Left kidney (tissue), 8 donors: ENCODE measurements at places on chromosomes 5 and 9. TPM values are rescaled to one million over a fixed set of nuclear protein-coding genes. Genes with fewer than 3 reads are reported as not detected.

The DRD1 gene
- not detected for polyA plus RNA-seq

The CA9 gene
- polyA plus RNA-seq, result 0.58 TPM

The GCNT4 gene
- polyA plus RNA-seq, result 18.3 TPM

DNA sequence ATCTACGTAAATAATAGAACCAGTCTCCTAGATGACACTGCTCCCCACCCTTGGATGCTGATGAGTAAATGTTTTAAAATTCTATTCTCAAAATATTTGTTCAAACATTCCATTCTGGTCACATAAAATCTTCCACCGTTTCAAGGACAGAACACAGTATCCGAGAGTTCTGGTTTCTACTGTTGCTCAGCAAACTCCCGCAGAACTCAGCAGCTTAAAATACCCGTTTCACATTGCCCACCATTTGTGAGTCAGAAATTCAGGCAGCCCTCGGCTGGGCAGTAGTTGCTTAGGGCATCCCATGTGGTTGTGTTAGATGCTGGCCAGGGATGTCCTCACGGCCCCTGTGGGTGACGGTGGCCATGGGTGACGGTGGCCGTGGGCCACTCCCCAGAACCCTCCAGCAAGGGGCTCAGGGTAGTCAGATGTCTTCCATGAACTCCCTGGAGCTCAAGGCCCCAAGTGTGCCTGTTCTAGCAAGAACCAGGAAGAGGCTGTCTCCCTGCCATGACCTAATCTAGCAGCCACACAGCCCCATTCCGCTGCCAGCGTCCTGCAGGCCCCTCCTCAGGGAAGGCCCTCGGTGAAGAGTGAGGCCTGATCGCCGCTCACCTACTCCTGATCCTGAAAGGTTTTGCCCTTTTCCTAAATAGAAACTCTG lies 17.4 kb downstream of the MGAT1 start:
- no peak for DNase-seq

- DNase-seq, result no peak
These were observed 377.0 kb upstream of the RIOK2 start for GRCh38 chr5:97559827-97560598.

DNA sequence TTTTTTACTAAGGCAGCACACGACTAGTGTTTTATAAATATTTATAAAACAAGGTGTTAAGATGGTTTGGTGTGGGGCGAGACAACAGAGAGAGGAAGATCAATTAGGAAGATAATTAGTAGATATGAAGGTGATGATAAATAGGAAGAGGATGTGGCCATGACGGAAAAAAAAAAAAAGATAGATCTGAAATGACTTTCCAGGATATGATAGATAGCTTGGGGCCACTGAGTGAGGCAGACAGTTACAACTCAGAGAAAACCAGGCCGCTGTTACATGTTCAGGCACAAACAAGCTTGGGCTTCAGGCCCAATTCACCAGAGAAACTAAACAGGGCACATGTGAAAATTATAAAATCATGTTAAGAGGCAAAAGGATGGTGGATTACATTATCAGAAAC lies 43.2 kb downstream of the KIAA0825 start:
- no peak for DNase-seq

DNA sequence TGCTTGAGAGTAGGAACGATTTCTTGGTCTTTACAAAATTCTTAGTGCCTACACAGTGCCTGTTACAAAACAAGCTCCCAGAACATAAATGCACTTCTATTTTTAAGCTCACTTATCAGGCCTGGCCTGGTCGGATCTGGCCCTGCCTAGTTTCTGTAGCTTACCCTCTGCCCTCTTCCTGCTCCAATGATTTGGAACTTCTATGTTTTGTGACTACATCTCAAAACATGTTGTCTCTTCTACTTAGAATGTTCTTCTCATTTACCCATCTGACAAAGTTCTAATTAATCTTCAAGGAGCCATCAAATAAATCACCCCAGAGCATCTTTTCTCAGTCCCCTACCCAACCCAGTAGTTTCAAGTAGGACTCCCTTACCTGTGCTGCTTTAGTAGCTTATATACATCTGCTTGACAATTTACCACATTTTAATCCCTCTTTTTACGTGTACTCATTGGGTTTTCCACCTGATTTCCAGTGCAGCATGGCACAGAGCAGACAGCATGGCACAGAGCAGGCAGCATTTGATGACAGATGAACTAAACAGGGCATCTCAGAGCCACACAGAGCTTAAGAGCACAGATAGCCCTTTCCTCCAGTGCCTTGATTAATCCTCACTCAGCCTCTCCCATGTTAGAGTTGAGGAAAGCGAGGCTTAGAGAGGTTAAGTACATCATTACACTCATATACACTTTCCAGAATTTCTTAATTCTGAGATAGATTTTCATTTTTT lies 171.9 kb downstream of the MAPKAP1 start:
- no peak for DNase-seq

- no peak for DNase-seq
These were observed 41.8 kb upstream of the HRH2 start for GRCh38 chr5:175616083-175616482.

DNA sequence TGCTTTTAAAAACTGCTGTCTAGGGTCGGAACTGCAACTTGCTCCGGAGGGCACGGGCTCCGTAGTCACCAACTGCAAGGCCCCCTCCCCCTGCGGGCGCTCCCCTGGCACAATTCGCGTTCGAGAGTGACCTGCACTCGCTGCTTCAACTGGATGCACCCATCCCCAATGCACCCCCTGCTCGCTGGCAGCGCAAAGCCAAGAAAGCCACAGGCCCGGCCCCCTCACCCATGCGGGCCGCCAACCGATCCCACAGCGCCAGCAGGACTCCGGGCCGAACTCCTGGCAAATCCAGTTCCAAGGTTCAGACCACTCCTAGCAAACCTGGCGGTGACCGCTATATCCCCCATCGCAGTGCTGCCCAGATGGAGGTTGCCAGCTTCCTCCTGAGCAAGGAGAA lies 64.2 kb upstream of the GAS1 start:
- DNase-seq, result no peak

GRCh38 chr5:131977212-131977604 lies 31.7 kb upstream of the MEIKIN start:
- no peak for DNase-seq

DNA sequence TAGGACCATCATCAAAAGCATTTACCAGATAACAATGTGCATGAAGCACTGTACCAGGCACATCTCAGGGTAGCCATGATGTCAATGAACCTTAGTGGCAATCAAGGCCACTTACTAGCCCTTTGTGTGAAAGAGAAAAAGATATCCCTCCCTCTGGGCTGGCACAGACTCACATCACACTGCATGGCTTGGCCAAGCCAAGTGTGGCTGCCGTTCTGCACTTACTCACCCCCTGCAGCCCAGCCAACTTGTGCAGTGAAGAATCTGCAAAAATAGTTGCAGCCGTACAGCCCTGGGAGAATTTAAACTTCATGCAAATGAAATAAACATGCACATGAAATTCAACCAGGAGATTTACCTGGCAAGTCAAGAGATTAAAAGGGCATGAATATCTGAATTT lies 333.5 kb downstream of the DEPDC1B start:
- no peak for DNase-seq

DNA sequence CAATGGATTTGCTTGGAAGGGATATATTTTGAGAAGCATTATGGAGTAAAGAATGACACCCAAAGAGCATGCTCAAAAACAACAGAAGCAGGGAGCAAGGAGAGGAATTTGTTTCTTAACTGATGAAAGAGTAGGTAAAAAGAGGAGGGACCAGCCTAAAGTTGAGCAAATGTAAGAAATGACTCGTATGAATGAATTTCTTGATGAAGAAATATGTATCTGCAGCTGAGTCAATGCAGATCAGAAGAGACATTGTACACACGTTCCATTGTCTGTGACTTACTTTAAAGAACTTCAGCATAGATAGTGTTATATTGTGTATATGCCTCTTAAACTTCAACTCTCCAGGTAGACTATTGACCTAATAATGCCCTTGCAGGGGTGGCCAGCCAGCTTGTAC lies 112.7 kb upstream of the NREP start:
- no peak for DNase-seq

DNA sequence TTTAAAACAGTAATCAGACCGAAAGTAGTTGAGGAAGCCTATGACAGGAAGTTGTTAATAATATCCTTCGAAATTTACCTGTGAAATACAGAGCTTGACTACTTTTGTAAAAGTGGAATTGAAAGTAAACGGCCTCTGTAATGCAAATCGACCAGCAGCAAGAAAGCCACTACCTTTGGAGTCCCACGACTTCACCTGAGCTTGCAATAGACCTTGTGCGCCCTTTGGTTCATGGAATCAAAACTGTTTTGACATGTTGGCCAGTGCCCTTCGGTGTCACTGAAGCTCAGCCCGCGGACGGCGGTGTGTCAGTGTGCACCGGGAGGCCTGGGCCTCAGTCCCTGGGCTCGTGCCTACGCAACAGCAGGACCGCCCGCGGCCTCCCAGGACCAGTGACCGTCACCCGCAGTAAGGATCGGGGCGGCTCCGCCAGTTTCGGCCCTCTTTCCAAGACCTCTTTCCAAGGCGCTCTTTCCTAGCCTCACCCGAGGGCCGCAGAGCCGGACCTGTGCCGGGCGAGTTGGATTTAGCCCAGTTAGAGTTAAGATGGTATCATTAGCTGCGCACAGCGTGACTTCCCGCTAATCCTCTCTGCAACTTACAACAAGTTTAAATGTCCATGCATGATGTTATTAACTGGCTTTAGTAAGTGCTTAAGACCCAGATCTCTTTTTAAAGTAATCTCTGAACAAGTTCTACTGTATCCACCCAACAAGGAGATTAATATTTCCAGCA lies 223.3 kb downstream of the MEF2C start:
- no peak for DNase-seq

GRCh38 chr5:134242146-134242545 lies 16.3 kb upstream of the PPP2CA start:
- no peak for DNase-seq
